ENCODE measurements at places on chromosomes 2 and 18.

DNA sequence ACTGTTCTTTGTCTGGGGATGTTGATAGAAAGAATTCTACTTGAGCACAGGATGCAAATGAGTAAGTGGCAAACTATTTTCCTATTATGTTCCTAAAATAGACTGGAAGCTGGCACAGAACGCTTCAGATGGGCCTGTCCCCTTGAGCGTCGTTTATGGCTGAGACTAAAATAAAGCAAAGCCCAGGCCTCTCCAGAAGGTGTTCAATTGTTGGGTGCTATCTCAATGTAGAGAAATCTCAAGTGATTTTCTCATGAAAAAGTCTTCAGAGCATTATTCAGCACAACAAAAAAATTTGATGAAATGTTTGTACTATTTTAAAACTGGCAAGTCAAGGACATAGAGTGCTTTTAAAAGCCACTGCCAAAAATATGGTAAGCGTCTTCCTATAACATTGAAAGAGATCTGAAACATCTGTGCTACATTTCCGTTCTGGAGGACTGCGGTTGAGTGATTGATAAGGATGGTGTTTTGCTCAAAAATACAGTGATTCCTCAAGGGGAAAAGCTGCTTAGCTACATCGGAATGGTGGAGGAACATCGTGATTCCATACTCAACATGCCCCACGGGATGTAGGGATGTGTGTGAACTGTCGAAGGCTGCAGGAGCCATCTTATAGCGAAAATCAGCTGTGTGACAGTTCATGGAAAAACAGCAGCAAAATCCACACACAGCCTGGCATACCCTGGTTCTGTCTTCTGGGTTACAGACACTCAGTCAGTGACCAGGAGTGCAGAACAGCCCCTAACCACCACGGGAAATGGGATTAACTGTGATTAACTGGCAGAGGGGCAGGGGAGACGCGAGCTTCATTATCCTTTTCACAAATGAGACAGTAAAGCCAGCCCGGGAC, 10.4 kb upstream of the LRRFIP1 start:
- DNase-seq, result no peak

DNA sequence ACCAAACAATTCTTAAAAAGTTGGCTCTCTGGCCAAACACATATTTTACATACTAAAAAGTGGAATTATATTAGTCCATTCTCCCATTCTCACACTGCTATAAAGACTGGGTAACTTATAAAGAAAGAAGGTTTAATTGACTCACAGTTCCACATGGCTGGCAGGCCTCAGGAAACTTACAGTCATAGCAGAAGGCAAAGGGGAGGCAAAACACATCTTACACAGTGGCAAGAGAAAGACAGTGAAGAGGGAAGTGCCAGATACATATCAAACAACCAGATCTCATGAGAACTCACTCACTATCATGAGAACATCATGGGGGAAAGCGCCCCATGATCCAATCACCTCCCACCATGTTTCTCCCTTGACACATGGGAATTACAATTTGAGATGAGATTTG, 42.6 kb downstream of the EDAR start:
- no peak for DNase-seq

DNA sequence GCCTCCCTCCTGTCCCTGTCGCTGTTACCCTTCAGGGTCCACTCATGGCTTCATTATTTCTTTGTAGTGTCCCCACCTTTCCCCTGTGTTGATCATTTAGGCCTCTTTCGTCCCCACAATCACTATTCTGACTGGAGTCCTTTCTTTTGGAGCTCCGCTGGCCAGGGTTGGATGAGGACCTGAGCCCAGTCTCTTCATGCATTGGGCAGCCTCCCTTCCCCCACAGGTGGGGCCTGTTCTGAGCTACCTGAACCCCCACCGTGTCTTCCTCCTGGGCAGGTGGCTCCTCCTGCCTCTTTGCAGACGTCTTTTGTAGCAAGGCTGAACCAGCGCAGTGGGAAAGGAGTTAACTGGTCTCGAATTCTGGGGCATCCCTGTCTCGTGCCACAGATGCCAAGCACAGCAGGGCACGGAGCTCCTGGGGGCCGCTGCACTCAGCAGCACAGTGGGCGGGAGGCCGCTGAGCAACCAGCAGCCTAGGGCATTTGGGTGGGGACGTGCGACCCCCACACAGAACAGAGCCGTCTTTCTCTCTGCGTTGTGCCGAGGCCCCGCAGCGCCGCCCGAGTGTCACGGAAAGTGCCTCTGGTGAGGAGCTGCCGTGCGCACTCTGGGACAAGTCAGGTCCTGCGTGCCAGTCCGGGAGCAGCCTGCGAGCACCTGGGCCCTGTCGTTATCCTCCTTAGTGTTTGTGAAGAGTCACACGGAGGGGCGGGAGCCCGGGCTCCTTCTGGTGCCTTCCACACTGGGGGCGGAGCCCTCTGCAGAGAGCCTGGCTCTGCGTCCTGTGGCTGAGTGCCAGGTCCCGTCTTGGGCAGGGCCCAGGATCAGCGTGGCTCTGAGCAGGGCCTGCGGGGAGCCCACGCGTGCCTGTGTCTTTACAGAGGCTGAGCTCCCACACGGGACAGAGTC, 130.1 kb downstream of the NFATC1 start:
- no peak for DNase-seq

DNA sequence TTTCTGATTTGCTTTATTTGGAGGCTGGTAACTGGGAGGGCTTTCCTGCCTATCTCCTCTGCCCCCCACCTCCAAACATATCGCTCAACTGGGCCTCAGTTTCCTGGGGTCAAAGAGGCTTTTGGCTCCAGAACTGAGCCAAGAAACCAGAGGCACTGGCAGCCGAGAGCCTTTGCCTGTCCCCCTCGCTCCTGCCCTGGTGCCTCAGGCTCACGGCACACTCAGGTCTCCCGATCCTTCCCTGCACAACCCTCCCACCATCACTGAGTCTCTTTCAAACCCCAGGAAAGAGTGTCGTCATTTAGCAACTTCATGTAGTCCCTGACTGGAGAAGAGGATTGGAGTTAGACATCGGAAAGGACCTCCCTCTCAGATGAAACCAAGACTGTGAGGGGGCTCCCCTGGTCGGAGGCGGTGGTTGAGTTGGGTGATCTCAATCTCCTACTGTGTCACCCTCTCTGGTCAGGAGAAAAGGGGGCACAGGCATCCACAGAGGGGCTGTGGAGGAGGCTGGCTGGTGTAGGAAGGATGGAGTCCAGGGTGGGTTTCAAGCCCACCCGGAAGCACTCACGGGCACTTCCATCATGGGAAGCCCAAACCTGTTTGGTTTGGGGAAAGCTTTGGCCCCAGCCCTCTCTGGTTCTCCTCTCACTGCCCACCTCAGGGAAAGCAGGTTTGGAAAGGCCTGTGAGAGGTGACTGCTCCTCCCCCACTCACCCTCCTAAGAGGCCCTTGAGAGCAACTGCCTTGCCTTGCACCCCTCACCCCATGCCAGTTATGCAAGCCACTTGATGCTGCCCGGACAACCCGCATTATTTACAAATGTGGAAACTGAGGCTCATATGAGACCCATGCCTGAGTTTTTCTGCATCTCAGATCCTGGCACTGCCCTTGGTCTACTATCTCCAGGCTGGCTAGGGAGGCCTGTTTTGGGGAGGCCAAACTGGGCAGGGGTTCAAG, 62.3 kb downstream of the TNS1 start:
- DNase-seq, result no peak
